ENCODE measurements at places on chromosomes 3 and 15.

- no peak for DNase-seq
These were observed 25.7 kb downstream of the IQSEC1 start for GRCh38 chr3:13047296-13048165.

DNA sequence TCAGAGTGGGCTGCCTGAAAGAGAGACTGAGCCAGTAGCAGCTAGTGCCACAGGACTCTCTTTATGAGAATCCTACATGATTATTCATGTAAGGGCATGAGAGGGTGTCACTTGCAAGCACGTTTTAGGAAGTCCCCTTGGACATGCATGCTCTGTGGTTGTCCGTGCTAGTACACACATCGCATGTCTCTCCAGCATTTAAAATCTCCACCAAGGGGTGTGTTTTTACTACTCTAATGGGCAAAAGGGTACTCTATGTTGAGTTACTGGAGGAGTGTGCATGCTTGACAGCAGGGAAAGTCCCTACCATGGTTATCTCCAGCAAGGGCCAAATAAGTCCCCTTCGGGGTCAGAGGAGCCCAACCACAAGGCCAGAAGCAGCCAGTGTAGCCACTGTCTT is 70.7 kb downstream of the DCLK3 start:
- no peak for DNase-seq

DNA sequence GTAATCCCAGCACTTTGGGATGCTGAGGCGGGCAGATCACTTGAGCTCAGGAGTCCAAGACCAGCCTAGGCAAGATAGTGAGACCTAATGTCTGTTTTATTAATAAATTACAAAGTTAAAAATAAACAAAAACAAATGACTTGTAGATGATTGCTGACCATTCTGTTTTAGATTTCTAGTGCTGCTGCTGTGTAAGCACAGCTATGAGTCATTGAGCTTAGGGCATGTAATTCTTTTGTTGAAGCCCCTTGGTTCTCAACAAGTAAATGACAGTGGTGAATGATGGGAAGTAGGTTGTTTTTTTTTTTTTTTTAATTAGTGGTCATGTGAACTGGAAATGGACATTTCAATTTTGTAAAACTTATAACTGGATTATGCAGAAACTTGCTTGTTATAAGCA is 63.3 kb downstream of the LEO1 start:
- no peak for DNase-seq

- DNase-seq = no peak
These were observed 451.0 kb downstream of the EPHB1 start for GRCh38 chr3:135246027-135246426.

GRCh38 chr15:65862682-65863081 is 6.6 kb upstream of the RAB11A start:
- DNase-seq = peak; percentile 70

- DNase-seq = peak; percentile 89
These were observed 6.9 kb downstream of the INAFM2 start for GRCh38 chr15:40330368-40330836.

GRCh38 chr15:95018888-95019545 is 787.7 kb downstream of the MCTP2 start:
- peak; percentile 60 for DNase-seq

GRCh38 chr3:155871746-155872158 is 1.3 kb downstream of the GMPS start:
- DNase-seq = no peak

DNA sequence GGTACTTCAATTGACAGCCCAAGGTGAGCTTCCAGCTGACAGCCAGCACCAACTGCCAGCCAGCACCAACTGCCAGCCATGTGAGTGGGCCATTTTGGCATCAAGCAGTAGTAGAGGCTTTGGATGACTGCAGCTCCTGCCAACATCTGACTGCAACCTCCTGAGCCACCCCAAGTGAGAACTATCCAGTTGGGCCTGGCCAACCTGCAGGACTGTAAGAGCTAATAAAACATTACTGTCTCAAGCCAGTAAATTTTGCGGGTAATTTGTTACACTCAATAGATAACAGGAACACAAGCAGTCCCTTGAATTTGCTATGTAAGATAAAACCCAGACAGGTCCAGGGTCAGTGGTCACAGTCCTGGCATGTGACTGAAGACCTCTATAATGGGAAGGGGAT is 29.7 kb downstream of the EPHB1 start:
- DNase-seq = no peak

DNA sequence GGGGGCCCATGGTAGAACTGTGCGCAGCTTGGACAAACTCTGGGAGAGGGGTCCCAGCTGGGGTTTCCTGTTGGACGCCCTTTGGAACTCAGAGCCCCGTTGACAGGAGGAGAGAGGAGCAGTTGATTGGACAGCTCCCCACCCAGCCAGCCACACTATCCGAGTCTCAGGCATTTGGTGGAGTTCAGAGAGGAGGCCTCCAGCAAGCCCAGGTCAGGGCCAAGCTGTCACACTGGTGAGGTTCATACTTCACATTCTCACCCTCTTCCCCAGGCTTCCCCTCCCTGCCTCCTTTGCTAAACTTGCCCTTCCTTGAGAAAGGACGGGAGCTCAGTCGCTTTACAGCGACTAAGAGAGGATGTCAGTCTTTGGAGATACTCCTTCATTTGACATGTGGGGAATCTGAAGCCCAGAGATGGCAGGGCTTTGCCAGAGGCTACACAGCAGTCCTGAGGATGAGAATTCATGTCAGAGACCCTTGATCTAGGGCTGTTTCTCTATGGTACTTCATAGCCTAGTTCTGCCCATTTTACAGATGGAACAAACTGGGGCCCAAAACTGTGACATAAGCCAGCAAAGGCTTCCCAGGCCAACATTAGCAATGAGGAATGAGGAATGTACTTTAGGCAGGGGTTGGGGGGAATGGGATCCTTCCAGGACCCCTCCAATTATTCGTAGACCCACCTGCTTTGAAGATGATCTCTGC is 142.2 kb downstream of the SMAD6 start:
- no peak for DNase-seq

GRCh38 chr3:15327941-15328340 is 4.4 kb downstream of the SH3BP5 start:
- DNase-seq = peak; percentile 40

- DNase-seq = peak; percentile 9
These were observed 8.5 kb downstream of the BFSP2 start for GRCh38 chr3:133408366-133408765.

- peak; percentile 76 for DNase-seq
These were observed 10.5 kb upstream of the SH3GL3 start for GRCh38 chr15:83436513-83437158.

DNA sequence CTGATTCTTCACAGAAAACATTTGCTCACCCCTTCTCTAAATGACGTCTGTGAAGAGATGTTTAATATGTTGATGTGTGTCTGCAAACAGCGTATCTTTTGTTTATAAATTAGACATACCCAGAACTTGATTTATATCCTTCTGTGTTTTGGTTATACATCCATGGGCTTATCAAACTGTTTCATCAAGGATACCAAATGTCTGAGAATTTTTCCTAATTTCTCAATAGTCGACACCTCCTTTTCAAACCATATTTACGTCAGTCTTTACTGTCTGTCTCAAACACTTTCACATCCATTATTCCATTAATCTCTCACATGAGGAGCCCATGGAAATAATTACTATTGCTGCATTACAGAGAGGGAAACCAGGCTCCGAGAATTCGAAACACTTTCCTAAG is 85.4 kb downstream of the FGF12 start:
- DNase-seq = no peak

Measured in cardiac fibroblast (primary cell).